ENCODE measurements at places on chromosomes 5 and 9. TPM values are rescaled to one million over a fixed set of nuclear protein-coding genes. Genes with fewer than 3 reads are reported as not detected.

GRCh38 chr5:88689668-88690408 lies 193.1 kb downstream of the MEF2C start:
- DNase-seq, result no peak

GRCh38 chr5:61290791-61291210 lies 41.3 kb upstream of the ZSWIM6 start:
- DNase-seq, result no peak

Gene PFN3
- polyA plus RNA-seq, result not detected

DNA sequence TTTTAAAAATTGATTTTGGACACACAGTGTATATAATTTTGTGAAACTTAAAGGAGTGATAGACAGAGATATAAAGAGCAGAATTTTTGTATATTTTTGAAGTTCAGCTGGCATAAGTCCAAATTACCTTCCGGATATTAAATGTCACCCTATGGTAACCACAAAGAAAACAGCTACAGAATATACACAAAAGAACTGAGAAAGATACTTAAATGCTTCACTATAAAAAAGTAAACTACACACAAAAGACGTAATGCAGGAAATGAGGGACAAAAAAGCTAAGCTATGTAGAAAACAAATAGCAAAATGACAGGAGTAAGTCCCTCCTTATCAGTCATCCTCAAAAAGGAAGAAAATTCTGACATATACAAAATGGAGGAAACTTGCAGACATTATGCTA lies 29.4 kb downstream of the HACD4 start:
- DNase-seq, result no peak

DNA sequence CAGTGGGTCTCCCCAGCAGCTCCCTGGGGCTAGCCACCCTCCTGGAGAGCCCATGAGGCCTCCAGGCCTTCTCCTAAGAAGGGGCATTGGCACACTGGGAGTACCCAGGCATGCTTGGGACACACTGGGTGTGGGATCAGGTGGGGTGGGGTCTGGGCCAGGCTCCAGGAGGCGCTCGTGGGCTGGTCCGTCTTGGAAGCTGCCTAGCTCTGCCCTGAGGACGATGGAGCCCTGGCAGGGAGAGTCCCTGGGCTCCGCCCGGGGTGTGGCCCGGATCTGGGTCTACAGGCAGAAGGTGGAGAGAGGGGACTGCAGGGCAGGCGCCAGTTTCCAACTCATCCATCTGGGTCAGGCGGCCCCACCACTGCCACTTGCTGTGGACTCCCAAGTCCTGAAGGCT lies 2.4 kb downstream of the PRRX2 start:
- DNase-seq, result no peak

Gene STKLD1
- 3.8 TPM for polyA plus RNA-seq

Gene SMIM32
- polyA plus RNA-seq, result 0.50 TPM

GRCh38 chr5:152355061-152355460 lies 50.0 kb downstream of the NMUR2 start:
- DNase-seq, result no peak

Gene IFNA21
- polyA plus RNA-seq, result not detected

All from right lung (tissue), 10 donors.